ENCODE measurements at places on chromosomes 11 and 22.
A peak's percentile ranks its signal among the peaks of the same experiment; 100 is the strongest.

DNA sequence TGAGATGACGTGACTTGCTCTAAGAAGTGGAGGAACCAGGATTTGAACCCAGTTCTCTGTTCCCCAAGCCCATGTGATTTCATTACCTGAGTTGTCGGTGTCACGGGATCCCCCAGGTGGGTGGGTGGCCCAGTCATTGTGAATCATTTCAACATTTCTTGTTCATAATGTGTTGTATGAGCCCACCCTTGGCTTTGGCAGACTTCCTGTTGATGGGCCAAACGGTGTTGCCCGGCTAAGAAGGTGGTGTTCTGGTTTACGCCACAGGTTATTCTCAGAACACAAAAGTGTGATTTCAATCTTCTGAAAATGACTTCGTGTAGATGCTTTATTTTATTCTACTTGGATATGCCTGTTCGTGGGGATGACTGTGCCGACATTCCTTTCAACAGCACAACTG, 21.6 kb upstream of the ST14 start:
- no peak for DNase-seq

- no peak for DNase-seq
Observed at GRCh38 chr22:50513175-50513574, 5.2 kb downstream of the NCAPH2 start.

DNA sequence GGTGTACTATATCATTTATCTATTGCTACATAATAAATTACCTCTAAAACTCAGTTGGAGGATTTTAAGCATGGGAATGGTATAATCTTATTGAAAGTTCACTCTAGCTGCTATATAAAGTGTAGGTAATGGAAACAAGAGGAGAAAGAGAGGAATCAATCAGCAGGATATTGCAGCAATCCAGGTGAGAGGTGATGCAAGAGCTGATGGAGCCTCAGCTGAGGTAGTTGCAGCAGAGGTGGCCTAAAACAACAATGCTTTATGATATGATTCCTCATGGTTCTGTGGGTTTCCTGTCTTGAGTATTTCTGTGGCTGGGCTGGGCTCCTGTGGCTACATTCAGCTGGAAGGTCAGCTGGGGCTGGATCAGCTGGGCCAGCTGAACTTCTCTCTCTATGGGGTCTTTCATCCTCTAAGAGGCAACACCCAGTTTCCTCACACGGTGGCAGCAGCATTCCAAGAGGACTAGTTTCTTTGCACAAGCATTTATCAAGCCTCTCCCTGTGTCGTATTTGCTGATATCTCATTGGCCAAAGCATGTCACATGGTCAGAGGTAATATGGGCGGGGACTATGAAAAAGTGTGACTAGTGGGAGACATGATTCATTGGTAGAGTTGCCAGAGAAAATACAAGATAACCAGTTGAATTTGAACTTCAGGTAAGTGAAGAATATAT, 135.4 kb upstream of the LARGE1 start:
- DNase-seq, result peak; percentile 56

GRCh38 chr11:10265936-10266335, 28.1 kb downstream of the SBF2 start:
- no peak for DNase-seq

DNA sequence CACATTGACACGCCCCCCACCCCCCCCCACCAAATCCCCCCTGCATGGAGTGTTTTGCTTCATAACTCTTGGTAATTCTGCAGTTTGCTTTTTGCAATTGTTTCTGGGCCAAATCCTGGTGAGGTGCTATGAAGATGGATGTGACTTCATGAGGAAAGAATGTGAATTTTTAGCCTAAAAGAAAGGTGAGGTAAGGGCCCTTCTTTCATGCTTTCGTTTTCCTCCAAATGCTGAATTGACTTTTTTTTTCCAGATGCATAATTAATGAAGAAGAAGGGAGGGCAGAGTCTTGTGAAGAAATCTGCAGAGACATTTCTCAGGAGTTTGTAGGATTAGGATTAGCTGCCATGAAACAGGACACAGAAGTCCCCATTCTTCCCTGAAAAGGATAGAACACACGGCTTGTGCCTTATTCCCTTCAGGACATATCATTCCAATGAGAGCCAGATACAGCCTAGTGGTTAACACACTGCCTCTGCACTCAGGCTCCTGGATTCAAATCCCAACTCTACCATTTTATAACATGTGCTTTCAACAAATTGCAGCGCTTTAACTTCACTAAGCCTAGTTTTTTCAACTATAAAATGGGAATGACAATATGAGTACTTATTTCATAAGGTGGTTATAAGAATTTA, 19.6 kb upstream of the TBCEL start:
- no peak for DNase-seq

DNA sequence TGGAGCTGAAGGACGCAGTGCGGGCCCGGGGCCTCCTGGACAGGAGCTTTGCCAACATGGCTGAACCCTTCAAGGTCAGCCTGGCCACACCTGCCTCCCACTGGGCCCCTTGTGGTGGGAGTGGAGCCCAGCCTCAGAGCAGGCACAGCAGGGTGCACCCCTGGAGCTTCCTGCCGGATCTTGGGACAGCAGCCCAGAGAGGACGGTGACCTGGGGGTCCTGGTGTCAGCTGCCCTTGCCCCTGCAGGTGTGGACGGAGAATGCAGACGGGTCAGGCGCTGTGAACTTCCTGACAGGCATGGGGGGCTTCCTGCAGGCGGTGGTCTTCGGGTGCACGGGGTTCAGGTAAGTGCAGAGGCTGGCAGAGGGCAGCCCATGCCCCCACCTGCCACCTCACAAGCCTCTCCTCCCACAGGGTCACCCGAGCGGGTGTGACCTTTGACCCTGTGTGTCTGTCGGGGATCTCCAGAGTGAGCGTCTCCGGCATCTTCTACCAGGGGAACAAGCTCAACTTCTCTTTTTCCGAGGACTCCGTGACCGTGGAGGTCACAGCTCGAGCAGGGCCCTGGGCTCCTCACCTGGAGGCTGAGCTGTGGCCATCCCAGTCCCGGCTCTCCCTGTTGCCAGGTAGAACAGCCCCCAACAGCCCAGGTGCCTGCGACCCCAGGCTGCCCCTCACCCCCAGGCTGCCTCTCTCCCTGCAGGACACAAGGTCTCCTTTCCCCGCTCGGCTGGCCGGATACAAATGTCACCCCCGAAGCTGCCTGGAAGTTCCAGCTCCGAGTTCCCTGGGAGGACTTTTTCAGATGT, 5.1 kb downstream of the PGGHG start:
- no peak for DNase-seq

GRCh38 chr11:132318421-132319157, 948.2 kb downstream of the NTM start:
- DNase-seq, result no peak

DNA sequence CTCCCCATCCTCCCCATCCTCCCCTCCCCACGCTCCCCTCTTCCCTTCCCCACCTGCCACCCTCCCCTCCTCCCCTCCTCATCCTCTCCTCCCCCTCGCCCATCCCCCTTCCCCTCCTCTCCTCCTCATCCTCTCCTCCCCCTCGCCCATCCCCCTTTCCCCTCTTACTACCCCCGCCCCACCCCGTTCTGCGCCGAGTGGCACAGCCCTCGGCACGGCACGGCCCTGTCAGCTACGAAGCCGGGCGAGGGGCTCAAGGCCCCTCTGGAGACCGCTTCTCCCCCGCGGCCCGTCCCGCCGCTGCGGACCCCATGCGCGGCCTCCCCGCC, 449.9 kb downstream of the OPCML start:
- DNase-seq, result no peak

GRCh38 chr11:32052215-32052614, 38.7 kb upstream of the RCN1 start:
- DNase-seq, result peak; percentile 56

- no peak for DNase-seq
Observed at GRCh38 chr11:80144897-80145594, 704.2 kb upstream of the TENM4 start.

DNA sequence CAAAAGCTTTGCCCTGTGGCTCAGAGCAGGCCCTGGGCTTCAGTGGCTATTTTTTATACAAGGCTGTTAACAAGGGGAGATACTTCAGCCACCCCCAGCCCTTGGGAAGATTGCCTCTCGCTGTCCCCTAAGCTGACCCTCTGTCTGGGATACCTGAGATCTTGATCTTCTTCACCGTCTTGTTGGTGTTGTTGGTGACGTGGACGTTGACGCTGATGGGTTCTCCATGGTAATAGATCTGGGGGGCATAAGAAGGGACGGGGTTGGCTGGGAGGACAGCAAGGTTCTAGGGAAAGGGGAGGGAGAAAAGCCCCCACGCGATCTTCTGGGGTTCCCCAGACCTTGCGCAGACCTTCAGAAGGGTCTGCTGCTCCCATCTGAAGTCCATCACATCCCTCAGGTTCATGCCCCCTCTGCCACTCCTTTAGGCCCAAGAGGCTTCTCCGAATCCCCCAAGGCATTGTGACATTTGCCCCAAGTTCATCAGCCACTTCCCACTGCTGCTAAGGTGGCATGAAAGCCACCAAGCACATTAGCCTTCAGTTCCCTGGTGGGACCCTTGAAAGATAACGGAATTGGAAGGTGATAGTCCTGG, 36.7 kb downstream of the TPBGL start:
- no peak for DNase-seq

DNA sequence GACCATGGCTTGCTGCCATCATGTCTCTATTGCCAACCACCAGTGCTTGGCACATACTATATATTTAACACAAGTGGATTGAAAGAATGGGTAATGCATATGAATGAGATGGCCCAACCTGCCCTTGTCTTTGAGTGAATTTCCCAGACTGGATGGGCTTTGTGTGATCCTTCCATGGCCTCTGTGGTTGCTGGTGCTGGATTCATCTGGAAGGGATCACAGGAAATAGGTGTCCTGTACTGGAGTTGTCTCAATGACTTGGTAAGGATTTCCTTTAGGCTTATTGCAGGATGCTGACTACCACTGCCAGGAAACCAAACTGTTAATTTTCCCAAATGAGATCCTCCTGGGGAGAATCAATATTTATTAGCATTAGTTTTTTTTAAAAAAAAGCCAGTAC, 328.6 kb downstream of the TMEM135 start:
- no peak for DNase-seq

- DNase-seq, result no peak
Observed at GRCh38 chr11:86464509-86465221, 90.0 kb downstream of the CCDC81 start.

DNA sequence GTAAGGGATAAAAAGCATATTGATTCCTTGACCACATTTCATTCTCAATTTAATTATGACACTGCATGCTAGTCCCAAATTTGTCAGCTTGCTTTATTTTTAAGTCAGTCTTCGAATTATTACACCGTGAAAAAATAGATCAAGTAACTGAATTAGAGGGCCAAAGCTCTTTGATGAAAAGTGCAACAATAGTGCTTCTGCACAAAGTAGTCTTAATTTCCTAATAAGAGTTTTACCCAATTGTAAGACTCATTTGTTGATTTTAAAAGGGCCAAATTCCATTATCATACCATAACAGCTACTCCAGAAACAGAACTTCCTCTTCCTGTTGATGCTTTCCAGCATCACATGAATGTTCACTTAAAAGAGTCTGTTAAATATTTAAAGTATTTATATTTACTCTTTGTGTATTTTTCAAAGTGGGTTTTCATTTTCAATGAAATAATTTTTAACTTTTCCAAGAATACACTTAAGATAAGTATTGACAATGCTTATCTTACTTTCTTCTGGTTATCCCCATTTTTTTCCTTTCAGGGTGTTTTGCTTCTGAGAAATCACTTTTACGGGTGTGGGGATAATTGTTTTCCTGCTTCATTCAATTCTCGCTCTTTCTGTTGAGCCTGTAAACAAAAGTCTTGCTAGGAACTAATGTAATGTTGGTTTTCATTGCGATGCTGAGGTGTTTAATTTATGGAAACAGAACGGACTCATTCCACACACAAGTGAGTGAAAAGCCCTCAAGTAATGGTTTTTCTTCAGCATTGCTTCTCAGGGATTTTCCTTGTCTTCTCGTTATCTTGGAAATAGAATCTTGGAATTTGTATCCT, 2.1 kb downstream of the ARHGEF12 start:
- no peak for DNase-seq

DNA sequence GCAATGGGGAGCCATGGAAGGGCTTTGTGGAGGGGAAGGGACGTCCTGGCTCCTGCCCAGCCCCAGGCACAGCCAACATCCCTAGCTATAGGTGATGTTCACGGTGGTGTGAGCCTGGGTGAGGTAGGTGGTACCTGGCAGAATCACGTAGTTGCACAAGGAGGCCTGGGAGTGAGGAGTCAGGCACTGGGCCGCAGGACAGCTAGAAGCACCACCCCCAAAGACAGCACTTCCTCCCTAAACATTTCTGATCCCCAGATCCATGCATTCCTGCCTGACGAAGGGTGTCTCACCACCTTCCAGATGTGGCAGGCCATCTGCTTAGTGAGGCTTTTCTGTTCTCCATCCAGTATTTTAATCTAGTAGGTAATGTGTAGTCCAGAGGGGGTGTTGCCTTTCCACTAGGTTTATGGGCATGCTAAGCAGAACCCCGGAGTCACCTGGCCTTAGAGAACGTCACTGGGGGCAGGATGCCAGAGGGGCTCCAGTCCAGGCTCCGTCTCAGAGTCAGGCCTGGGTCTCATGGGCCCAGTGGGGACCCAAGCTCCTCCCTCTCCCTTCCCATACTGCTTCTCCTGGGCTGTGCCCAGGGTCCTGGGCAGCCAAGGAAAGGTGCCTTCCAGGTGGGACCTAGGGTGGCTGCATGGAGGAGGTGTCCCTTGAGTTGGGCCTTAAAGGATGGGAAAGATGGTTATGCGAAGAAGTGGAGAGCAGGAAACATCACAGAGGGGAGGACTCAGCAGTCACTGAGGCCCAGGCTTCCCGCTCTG, 56.2 kb downstream of the OTOG start:
- DNase-seq, result no peak

GRCh38 chr11:74683941-74684481, 47.2 kb downstream of the CHRDL2 start:
- DNase-seq, result no peak

GRCh38 chr11:43576803-43577521, 103.6 kb upstream of the HSD17B12 start:
- DNase-seq, result peak; percentile 30
